ENCODE measurements at places on chromosomes 4 and X.
A peak's percentile ranks its signal among the peaks of the same experiment; 100 is the strongest.

DNA sequence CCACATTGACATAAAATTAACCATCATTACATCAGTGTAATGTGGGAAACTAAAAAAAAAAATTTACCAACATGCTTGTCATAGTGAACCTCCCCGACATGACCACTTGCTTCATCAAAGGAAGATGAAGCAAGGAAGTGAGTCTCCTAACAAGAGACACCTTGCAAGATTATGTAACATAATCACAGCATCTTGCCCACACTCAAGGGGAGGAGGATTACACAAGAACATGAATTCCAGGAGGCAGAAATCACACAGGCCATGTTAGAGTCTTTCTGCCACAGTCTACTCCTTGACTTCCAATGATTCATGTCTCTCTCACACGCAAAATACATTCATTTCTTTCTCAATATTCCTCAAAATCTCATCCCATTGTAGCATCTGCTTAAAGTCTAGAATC is 93.3 kb downstream of the AKAP4 start:
- no peak for DNase-seq

DNA sequence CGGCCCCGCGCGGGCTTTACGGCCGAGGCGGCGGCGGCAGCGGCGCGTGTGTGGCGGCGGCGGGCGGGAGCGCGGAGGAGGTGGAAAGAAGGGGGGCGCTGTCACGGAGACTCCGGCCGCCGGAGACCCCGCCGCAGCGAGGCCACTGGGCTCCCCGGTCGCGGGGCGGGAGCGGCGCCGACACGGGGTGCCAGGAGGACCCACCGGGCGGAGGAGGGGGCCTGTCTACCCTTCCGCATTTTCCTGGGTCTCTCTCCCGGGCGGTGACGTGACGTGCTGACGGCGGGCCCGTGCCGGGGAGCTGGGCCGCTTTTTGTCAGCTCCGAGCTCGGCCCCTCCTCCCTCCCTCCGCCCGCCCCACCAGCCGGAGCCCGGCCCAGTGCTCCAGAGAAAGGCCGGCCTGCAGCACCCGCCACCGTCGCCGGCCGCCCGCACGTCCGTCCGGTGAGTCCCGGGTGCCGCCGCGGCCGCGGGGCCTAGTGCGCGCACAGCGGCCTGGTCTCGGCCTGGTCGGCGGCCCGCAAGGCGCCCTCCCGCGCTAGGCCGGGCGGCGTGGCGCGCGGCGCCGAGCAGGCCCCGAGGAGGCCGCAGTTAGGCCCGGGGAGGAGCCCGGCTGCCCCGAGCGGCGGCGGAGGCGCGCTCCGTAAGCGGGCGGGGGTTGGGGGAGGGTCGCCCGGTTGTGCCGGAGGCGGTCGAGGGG is at the start of gene ZFX:
TSS of gene ZFX (plus strand) at position 379 of the 700 bp plus-strand sequence. CDS start 23,014 bp downstream, outside the sequence.
- peak; percentile 25 for DNase-seq

- DNase-seq = no peak
Measured at GRCh38 chr4:30854531-30854930, 134.4 kb downstream of the PCDH7 start.

- no peak for DNase-seq
Measured at GRCh38 chr4:172750910-172751309, 417.7 kb upstream of the GALNT7 start.

DNA sequence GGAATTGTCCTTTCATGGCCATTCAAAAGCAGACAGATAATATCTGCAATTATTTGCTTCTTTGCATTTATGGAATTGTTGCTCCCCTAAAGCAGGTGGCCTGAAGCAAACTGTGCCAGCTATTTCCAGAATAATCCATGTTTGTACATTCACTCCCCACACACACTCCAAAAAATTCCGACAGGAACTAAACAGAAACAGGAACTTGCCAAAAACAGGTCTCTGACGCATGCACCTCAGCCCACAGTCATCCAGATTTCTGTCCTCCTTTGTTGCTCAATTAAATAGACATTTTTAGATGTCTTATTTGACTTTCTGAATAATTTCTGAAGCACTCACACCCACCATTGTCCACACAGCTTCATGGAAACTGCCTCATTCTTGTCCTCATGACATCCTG is 71.5 kb upstream of the EDNRA start:
- DNase-seq = no peak

- DNase-seq = no peak
Measured at GRCh38 chr4:148831945-148832344, 389.7 kb upstream of the NR3C2 start.

DNA sequence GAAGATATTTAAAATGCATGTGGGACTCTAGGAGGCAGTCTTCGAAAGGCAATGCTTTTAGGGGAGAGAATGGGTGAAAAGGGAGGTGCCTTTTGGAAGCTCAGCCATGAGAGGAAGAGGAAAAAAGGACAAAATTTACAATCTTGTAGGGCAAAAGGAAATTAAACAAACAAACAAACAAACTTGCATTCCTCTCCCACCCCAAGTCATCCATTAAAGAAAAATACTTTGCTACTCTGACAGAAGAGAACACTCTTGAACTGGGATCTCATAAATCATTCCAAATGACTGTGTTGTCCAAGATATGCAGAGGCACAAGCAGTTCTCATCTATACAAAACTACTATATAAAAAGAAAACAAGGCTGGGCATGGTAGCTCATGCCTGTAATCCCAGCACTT is 46.7 kb downstream of the HELQ start:
- no peak for DNase-seq

GRCh38 chrX:28273736-28274135 is 292.5 kb upstream of the DCAF8L1 start:
- DNase-seq = no peak

- DNase-seq = no peak
Measured at GRCh38 chr4:38769857-38770256, 12.9 kb downstream of the TLR10 start.

- no peak for DNase-seq
Measured at GRCh38 chrX:72121383-72121782, 10.3 kb downstream of the RTL5 start.

DNA sequence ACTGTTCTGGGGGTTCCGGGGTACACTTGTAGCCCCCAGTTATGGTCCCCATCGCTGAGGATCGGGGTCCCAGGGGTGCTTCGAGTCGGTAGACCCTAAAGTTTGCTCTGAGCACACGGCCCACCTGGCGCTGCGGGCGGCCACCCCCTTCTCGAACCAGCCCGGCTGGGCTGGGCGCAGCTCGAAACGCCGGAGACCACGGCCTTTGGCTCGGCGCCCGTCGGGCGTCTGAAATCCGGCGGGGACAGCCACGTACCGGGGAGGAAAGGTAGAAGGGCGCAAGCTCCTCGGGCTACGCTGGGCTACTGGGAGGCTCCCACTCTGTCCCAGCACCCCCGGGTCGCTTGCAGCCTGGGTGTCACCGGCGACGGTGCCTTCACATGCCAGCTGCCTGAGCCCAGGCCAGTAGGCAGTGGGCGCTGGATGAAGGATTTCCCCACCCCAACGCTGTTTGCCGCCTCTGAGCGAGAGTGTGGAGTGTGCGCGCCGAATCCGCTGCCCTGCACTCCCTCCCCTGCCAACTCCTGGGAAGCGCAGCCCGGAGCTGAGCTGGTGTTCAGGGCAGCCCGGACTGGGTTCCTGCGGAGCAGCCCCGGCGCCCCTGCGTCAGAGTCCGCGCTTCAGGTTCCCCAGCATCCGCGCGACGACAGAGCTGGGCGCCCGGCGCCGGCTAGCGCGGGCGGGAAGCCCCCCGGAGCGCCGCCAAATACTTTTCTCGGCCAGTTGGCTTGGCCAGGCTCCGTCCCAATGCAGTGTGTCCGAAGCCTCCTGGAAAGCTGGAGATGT is 637 bp downstream of the MAMLD1 start:
- DNase-seq = no peak

DNA sequence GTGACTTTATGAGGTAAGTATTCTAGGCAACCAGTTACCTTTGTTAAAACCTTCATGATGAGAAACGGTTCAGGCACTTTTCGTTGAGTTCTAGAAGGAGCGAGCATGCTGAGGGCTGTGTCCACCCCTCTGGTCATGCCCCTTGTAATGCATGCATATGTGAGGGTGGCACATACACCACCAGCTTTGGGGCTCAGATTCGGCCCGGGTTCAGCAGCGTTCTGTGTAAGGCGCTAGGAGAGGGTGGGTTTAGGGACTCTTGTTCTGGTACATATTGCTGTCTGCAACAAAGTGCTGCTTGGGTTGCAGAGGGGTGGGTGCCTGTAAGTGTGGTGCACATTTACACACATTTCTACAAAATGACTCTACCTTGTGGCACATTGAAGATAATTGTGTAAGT is 54.5 kb downstream of the NOP14 start:
- DNase-seq = no peak

- no peak for DNase-seq
Measured at GRCh38 chrX:44572340-44572938, 29.8 kb upstream of the FUNDC1 start.

DNA sequence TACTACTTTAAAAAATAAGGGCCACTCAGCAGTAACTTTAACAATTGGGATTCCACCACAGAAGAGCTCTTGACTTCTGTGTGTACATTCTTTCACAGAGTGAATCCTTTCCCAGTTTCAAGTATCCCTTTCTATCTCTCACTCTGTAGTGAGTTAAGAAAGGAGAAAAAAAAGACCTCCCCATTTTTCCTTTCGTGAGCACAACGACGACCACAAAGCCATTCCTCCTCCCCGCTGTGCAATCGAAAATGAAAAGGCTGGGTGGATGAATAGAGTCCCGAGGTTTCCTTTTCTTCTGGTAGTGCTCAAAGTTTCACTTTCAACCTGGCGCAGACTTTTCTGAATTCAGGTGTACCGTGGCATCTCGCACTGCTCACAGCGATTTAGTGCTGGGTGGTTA is 58.0 kb downstream of the TAB3 start:
- DNase-seq = no peak

GRCh38 chr4:88295656-88296055 is 11.3 kb upstream of the PPM1K start:
- DNase-seq = no peak

DNA sequence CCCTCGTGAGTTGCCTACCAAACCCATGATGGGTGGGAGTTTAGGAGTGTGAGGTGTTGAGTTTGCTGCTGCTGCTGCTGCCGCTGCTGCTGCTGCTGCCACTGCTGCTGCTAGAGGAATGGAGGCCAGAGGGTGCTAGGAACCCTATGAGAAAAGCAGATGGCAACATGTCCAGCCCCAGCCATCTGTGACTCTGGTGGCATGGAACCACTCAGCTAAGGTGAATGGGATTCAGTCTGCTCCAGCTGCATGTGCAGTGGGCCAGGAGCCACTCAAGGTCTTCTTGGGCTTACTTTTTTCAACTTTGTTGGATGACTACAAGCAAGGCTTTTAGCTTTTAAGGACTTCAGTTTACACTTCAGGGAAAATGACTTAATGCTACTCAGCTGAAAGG is 103.8 kb downstream of the RTL5 start:
- no peak for DNase-seq

DNA sequence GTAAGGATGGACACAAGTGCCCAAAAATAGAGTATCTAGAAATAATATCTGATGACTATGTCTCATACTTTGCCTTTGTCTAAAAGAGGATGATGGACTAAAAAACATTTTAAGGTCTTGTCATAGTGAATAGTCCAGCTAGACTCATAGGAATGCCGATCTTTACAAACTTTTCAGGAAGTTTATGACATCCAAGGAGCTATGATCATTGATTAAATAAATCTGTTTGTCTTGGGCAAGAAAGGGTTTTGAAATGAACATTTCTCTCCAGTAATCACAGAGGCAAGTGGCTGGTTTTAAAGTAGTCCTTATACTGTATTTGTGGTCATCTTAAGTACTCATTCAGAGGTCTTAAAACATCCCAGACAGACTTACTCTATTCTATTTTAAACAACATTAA is 109.8 kb downstream of the MAPK10 start:
- DNase-seq = no peak

GRCh38 chrX:126836186-126836585 is 16.7 kb downstream of the PRR32 start:
- no peak for DNase-seq

- no peak for DNase-seq
Measured at GRCh38 chr4:8910822-8911315, 39.2 kb upstream of the HMX1 start.

GRCh38 chr4:77581724-77582123 is 23.9 kb upstream of the CXCL13 start:
- no peak for DNase-seq

DNA sequence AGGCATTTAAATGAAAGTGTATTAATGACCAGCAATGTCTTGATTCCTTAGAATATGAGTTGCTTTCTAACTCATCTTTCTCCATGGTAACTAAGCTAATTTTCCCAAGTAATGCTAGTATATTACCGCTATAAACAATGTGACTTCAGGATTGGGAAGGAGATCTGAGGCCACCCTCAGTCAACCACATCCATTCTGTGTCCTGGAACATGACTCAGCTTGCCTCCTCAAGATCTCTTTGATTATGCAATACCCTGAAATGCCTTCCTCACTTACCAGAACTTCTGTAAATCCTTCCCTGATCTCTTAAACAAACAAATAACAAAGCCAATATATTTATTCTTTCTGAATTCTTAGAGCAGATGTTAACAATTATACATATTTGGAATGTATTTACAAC is 1495.5 kb downstream of the PCDH18 start:
- no peak for DNase-seq

DNA sequence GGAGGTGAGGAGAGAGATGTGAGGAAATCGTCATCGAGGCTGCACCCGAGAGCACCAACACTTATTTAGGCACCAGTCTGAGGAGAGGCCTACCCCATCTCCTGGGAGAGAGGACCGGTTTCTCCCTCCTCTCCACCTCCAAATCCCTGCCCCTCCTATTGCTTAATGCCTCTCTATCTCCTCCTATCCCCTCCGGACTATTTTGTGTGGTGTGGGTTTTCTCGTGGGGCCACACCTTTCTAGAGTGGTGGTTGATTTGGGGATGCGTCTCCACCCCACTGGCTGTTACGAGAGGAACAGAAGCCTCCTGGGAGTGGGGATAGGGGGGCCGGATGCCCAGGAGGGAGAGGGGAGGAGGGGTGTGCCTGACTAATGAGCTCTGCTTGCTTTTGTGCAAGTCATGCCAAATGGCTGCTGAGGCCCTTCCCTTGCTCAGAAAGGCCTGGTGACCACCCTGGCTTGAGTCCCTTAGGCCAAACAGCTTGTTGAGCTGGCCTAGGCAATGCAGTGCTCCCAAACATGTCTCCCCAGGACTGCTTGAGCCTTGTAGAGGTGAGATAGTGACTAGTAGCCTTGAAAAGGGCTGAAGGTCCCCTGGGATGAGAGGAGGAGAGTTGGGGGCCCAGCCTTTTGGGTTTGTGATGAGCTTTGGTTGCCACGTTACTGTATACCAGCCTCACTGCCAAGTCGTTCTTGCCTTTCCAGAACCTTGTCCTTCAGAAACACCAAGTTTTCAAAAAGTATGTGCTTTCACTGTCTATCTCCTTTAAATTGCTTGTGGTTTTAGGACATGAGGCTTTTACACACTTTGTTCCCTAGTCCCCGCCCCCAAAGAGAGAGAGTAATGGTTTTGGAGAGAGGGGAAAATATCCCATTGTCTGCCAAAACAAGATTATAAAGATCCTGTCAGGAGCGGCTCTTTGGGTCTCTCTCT is 1.2 kb downstream of the MSN start:
- DNase-seq = peak; percentile 39

DNA sequence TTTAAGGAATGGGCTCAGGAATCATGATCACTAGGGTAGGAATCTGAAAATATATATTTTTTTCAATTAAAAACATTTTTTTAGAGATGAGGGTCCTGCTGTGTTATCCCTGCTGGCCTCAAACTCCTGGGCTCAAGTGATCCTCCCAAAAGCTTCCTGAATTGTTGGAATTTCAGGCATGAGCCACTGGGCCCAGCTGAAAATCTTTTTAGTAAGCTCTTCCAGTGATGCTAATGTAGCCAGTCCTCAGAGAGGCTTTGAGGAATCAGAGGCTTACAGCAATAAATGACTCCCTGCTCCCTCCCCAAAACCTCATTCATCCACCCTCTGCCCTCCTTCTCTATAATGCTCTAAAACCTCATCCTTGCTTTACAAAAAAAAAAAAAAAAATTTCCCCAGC is 129.5 kb downstream of the ZIC3 start:
- no peak for DNase-seq
